ENCODE measurements at places on chromosomes 7 and 10. TPM values are rescaled to one million over a fixed set of nuclear protein-coding genes. Genes with fewer than 3 reads are reported as not detected.

DNA sequence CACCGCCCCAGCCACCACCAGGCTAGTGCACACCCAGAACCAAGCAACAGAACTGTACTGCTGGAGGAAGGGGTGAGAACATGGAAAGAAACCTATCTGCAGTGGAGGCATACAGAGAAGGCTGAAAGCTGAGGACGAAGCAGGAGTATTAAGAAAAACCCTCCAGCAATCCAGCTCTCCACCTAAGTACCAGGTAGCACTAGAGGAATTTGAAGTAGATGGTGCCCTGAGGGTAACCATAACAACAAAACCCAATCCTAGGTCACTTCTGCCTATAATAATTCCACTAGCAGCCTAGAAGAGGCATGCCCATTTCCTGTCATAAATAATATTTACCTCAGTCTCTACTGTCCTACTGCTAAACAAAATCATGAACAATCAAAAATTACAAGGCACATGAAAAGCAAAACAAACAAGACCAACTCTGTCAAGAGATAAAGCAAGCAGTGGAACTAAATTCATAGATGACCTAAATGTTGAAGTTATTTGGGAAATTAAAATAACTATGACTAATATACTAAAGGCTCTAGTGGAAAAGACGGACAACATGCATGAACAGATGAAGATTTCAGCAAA is 51.1 kb downstream of the HYCC1 start:
- no peak for DNase-seq

DNA sequence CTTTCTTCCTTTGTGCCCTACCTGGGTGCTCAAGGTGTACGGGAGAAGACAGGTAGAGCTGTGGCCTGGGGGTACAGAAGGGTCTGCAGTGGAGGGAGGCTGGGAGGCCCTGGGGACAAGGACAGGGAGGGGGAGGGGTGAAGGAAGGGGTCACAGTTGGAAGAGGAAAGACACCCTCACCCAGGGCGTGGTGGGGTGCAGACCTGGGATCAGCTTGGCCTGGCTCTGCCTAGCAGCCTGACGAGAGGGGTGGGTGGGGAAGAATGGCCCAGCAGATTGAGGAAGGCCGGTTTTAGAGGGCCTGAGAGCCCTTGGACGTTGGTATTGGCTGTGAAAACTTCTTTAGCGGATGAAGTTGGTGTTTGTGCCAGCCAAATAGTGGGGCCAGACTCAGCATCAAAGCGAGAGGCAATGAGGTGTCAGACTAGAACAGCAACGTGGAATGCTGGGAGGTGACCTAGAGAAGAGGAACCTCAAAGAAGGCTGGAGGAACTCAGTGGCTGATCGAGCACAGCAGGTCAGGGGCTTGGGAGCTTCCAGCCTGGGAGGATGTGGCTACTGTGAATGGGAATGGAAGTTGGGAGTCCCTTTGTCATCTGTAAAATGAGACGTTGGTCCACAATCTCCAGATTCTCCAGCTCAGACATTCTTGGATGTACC is 18.1 kb upstream of the TRIM8 start:
- no peak for DNase-seq

DNA sequence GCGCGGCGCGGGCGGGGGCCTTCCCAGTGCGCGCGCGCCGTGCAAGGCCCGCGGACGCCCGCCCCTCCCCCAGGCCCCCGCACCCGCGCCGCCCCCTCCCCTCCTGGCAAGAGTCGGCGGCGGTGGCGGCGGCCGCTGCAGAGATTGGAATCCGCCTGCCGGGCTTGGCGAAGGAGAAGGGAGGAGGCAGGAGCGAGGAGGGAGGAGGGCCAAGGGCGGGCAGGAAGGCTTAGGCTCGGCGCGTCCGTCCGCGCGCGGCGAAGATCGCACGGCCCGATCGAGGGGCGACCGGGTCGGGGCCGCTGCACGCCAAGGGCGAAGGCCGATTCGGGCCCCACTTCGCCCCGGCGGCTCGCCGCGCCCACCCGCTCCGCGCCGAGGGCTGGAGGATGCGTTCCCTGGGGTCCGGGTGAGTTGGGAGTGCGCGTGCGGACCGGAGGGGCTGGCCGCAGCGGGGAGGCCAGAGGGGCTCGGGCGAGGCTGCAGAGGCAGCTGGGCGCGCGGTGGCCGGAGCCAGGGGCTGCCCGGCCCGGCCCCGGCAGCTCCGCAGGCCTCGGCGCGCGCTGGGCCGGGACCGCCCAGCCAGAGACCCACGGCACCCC is at the start of gene BMPR1A:
Gene BMPR1A, plus strand, starts transcription at position 109 of the 602 bp plus-strand sequence. CDS start 119,400 bp downstream, outside the sequence.
- DNase-seq: peak; percentile 20

DNA sequence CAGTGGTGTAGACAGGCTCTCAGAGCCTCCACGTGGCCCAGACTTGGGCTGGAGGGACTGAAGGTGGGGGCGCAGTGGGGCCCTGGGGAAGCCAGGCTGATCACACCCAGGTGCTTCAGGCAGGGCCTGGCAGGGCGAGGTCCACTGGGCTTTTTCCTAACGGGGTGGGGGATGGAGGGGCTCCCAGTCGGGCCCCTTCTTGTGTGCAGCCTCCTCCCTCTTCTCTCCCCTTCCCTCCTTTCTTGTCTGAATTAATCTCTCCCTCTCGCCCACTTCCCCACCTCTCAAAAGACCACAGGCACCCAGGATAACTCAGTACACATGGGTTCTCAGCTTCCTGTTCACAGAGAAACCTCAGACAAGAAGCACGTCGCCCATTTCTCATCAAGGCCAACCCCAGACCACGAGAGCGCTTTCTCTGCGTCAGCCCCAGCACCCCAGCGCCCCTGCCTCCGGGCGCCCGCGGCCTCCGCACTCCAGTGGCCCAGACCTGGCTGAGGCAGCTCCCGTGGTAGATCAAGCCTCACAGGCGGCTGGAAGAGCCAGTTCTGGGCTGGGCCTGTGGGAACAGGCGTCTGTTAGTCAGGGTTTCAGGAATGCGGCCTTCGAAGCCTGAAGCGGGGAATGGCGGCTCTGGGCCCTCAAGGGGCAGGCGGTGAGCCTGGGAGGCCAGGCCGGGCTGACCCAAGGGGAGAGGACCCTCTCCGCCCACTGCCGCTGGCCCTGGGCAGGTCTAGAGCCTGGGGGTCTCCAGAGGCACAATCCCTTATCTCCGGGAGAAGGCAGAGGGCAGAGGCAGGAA is 50.6 kb downstream of the PWWP2B start:
- peak; percentile 97 for DNase-seq

DNA sequence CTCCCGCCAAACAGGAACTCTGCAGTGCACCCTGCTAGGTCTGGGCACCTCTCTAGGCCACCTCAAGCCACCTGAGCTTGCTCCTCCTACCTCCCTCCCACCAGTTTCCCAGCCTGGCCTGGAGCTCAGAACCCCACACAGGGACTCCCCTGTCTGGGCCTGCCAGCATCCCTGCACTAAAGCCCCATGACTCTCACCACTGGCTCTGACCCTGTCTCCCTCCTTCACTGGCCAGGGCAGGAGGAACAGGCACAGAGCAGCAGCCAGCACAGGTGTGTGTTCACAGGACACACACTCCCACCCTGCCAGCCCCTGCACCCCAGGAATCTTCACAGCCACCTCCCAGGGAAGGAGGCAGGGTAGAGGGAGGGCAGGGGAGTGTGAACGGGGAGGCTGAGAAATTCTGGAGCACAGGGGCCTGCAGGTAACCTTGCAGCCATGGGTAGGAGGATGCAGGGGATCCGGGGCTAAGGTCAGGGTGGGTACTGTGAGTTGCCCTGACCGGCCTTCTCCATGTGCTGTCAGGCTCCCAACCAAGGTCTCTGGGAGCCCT is 13.9 kb upstream of the ANTXRL start:
- no peak for DNase-seq

GRCh38 chr7:127799535-127800305 is 147.7 kb downstream of the SND1 start:
- no peak for DNase-seq

- no peak for DNase-seq
These were observed 812 bp downstream of the DOCK1 start for GRCh38 chr10:126905776-126906703.

DNA sequence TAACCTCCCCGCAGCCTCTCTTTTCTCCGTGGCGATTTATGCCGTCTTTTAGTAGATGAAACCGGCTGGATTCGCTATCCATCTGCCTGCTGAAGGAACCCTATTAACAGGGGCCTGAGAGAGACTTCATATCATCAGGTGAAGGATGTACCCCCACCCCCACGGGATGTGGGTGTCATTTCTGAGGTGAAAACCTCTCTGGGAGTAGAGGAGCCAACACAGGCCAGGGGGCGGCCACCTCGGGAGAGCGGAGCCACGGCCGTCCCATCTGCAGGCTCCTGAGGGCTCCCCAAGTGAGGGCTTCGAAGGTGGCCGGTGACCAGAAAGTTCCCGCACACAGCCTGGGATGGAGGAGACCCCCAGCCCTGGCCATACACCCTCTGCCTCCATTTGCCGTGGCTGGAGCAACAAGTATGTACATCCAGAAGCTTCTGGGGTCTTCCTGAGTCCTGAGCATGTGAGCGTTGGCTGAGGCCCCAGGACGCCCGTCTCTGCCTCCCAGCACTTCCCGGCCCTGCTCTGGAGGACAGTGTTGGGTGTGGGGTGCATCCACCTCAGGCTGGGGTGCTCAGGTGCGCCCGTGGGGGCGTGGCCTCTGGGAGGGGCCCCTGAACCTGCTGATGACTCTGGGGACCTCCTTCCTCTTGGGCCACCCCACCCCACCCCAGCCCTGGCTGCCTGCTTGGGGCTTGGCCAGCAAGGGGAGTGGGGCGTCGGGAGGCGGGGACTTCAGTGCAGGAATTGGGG is 84.7 kb downstream of the NKX6-2 start:
- no peak for DNase-seq

DNA sequence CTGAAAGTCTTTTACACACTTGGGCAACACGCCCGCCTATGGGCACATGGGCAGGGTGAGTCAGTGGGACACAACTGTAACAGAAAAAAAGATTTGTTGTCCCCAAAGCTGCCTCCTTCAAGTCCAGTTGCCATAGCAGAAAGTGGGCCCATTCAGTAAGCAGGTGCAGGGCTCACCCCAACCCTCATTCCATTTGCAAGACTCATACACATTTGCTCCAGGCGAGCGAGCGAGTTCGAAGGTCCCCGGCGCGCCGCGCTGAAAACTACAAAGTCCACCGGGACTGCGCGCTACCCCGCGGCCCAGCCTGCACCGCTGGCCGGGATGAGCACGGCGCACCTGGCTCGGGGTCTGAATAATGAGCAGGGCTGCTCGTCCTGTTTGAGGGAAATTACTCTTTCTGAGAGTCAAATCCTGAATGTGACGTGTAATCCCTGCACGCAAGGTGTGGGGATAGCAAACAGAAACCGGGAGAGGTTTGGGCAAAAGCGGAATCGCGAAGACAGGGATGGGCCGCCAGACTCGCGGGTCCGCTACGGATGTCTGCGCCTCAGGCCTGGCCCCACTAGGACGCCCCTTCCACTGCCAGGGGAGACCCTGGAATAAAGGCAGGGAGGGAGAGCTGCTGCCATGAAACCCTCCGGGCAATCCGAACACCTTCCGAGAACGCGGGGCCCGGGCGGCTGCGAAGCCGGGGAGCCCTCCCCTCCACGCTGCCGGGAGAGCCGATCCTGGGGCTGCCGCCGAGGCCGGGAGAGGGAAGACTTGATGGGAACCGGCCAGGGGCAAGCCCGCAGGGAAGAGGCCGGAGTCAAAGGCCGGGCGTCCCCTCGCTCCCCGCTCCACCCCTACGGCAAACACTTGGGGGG is 982 bp downstream of the COBL start:
- DNase-seq: peak; percentile 36

GRCh38 chr7:70384024-70384423 is 747.9 kb upstream of the GALNT17 start:
- DNase-seq: no peak

GRCh38 chr10:70549962-70550458 is 52.5 kb downstream of the PRF1 start:
- DNase-seq: peak; percentile 39

- DNase-seq: no peak
These were observed 19.7 kb upstream of the OTUD1 start for GRCh38 chr10:23419201-23419600.

GRCh38 chr10:75057680-75058079 is 53.8 kb upstream of the SAMD8 start:
- DNase-seq: no peak

DNA sequence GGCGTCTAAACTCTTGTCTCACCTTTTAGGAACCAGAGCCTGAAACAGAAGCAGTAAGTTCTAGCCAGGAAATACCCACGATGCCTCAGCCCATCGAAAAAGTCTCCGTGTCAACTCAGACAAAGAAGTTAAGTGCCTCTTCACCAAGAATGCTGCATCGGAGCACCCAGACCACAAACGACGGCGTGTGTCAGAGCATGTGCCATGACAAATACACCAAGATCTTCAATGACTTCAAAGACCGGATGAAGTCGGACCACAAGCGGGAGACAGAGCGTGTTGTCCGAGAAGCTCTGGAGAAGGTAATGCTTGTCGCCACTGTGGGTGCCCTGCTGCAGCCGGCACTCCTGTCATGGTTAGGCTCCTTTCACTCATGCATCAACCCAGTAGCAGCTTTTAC is 113.1 kb downstream of the ZMYND11 start:
- DNase-seq: no peak

DNA sequence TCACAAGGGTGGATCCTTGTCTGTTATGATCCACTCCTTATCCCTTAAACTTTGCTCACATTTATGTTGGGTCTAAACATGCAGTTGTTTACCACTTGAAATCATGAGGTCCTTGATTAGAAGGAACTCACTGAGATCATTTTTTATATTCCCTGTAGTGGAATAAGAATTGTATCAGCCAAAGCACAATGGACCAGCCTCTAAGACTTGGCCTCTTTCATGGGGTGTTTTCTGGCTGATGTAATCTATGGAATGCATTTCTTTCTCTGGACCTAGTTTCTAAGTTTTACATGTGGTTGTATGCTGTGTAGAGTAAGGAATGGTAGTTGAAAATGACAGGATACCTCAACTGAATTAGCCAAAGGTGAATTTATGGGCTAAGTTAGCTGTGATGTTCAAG is 376.6 kb downstream of the SORCS3 start:
- peak; percentile 1 for DNase-seq

- peak; percentile 6 for DNase-seq
These were observed 151.6 kb downstream of the CACNA2D1 start for GRCh38 chr7:82291931-82292330.

- DNase-seq: peak; percentile 39
These were observed 3.4 kb downstream of the TRRAP start for GRCh38 chr7:98881561-98882315.

GRCh38 chr7:40903872-40904271 is 769.1 kb downstream of the SUGCT start:
- no peak for DNase-seq

DNA sequence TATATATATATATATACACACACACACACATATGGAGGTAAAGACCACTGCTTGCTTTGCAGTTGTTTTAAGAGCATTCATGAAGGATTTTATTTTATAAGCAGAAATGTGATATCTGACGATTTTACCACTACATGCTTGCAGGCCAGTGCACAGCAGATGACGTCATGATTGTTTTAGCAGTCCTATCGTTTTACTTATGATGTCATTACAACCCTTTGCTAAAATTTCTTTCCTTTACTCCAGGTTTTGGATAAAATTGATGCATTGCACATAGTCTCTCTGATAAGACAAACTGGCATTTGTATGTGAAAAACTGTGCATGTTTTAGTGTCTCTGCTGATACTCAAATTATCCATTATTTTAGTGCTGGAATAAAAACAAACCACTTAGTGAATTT is 9.2 kb downstream of the EGFR start:
- DNase-seq: no peak

TUBAL3 gene
- 0.73 TPM for total RNA-seq

POU6F2 gene
- total RNA-seq: not detected

IFIT1B gene
- total RNA-seq: not detected

GPR15LG gene
- not detected for total RNA-seq

OPN1SW gene
- not detected for total RNA-seq

GLCCI1 gene
- total RNA-seq: 14.6 TPM

C10orf67 gene
- 0.16 TPM for total RNA-seq

NRCAM gene
- 77.8 TPM for total RNA-seq

NUTM2E gene
- total RNA-seq: not detected
